Esophagus mucosa (tissue), 1 donor: ENCODE measurements at places on chromosomes 6 and 20.

- no peak for ATAC-seq
Observed at GRCh38 chr20:64159286-64159680, 5.0 kb upstream of the MYT1 start.

DNA sequence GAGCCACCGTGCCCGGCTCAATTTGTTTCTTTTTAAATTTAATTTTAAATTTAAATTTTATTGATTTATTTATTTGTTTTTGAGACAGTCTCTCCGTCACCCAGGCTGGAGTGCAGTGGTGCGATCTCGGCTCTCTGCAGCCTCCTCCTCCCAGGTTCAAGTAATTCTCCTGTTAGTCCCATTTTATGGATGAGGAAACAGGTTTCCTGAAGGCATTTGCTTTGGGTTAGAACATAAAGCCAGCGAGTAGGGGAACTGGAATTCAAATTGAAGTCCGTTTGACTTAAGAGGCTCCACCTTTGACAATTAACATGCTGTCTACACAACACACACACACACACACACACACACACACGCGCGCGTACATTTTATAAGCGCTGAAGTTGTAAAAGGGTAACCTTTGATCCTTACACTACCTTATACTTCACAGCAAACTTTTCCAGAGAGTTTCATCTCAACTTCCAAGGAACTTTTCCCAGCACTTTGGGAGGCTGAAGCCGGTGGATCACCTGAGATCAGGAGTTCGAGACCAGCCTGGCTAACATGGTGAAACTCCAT, 232.0 kb downstream of the BCAS1 start:
- no peak for ATAC-seq

GRCh38 chr6:110398778-110399177, 16.6 kb downstream of the DDO start:
- ATAC-seq: no peak

- no peak for ATAC-seq
Observed at GRCh38 chr6:6872459-6873344, 235.1 kb upstream of the RREB1 start.

- peak; percentile 18 for ATAC-seq
Observed at GRCh38 chr6:21383450-21384085, 210.0 kb upstream of the SOX4 start.

DNA sequence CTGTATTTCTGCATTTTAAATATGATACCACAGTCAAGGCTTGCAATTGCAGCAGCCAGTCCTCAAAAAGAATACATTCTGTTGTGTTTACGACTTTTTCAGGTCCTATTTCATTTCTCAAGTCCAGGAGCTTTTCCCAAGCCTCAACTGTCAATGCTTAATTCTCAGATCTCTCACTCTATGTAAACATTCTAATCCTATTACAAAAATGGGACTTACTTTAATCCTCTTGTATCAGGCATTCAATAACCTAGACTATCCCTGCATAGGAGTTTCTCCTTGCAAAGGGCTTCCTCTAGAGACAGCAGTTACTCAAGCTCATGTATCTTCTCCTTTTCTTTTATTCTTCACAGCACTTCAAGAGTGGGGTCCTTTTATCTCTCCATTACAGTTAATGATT, 1293.0 kb downstream of the GRIK2 start:
- ATAC-seq: no peak

DNA sequence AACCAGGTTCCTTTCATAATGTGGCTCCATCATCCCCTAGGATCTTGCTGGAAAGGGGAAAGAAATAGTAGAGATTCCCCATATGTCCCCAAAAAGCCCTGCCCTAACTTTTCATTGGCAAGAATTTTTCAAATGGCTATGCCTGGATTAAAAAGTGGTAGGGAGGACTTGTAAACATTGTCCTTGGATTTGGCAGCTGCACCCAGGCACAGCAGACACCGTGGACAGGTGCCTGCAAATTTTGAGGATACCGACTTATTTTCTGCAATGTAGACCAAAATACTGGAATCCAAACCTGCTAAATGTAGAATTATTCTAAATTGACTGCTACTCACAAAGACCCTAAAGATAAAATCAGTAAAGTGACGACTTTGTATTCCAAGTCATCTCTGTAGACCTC, 203.3 kb upstream of the PLCB4 start:
- no peak for ATAC-seq

DNA sequence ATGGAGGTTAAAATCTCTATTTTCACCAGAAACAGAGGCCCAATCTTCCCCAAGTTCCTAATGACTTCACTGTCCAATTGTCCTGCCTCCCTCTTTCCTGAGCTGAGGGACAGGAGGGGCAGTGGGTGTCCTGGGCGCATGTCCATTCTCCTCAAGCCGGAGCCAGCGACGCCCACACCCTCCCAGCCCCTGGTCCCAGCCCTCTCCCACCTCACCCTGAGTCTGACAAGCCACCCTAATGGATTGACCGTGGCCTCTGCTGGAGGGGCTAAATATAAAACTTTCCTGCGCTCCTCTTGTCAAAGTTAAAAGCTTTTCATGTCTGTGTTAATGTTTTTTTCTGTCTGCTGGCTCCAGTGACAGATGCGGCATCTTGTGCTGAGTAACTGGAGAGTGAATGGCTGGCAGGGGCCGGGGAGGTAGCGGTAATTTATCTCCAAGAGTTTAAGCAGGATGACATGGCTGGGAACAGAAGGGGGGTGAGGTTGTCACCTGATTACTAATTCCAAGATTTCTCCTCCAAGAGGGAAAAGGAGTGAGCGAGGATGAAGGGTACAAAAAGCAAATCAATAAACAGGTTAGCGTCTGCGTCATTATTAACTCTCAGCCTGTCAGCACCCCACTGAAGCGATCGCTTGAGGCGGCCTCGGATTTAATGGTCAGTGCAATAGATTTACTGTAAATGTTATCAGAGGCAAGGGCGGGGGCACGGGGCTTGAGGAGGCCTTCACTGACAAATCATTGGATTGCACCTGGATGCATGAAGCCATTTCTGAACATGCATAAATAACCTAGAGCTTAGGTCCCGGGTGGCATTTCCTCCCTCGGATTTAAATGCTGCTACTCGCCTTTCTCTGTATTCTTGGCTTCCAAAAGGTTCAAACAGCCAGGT, 118.1 kb upstream of the MAFB start:
- no peak for ATAC-seq
